ENCODE measurements at places on chromosomes 11 and 22. TPM values are rescaled to one million over a fixed set of nuclear protein-coding genes. Genes with fewer than 3 reads are reported as not detected.

The CCDC73 gene
- total RNA-seq: not detected

- no peak for DNase-seq
These were observed 467.1 kb downstream of the MIAT start for GRCh38 chr22:27124351-27124966.

The STIP1 gene
- 219 TPM for total RNA-seq

The TMEM41B gene
- 42.3 TPM for total RNA-seq

GRCh38 chr11:57155838-57156607 lies 25.7 kb upstream of the LRRC55 start:
- DNase-seq: no peak

DNA sequence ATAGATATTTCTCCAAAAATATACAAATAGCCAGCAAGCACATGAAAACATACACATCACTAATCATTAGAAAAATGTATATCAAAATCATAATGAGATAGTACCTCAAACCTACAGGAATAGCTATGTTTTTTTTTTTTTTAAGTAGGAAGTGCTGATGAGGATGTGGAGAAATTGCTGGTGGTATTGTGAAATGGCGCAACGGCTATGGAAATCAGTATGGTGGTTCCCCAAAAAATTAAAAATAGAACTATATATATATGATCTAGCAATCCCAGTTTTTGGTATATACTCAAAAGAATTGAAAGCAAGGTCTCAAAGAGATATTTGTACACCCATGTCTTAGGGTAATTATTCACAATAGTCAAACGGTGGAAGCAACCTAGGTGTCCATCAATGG lies 46.0 kb upstream of the HIPK3 start:
- DNase-seq: no peak

DNA sequence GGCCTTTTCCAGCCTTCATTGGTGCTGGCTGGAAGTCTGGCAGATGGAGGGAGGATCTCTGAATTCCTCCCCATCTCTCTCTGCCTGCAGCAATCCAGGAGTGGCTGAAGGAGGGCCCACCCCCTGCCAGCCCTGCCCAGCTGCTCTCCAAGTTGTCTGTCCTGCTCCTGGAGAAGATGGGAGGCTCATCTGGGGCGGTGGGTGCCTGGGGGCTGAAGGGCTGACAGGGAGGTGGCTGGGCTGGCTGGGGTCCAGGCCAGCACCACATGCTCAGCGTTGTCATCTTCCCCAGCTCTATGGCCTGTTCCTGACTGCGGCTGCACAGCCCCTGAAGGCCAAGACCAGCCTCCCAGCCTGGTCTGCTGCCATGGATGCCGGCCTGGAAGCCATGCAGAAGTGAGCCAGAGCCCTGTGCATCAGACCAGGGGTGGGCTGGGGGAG lies 12.2 kb downstream of the TKFC start:
- no peak for DNase-seq

- DNase-seq: no peak
These were observed 581.1 kb upstream of the ARHGAP42 start for GRCh38 chr11:100105982-100106358.

DNA sequence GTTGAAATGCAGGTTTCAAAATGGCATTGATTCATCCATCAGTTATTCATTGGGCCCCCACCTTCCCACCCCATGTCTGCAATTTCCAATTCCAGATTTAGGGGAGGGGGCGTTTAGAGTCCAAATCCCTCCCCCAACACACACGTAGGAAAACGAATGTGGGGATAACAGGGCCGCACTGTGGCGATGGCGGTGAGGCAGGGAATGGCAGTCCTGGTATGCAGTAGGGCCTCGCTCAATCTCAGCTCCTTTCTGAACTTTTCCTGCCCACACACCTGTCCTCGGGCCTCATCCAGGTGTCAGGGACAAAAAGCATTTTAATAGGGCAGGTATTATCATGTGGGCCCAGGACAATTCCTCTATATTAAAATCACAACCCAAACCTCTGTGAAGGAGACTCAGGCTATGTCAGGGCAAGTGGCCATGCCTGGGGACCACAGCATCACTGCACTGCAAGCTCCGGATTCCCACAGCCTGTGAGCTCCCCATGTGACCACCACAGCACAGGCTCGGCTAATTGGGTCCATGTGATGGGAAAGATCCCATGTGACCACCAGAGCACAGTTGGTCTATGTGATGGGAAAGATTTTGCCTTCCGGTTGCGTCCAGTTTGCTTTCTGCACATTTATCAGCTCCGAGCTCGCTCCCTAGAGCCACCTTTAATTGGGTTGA lies 44.5 kb downstream of the RTL6 start:
- DNase-seq: no peak

The GLB1L2 gene
- total RNA-seq: 1.6 TPM

- DNase-seq: no peak
These were observed 9.1 kb downstream of the TIMP3 start for GRCh38 chr22:32810555-32811133.

The FGF3 gene
- not detected for total RNA-seq

The C11orf42 gene
- total RNA-seq: not detected

The HTR3B gene
- total RNA-seq: not detected

GRCh38 chr11:127625402-127625801 lies 624.8 kb upstream of the KIRREL3 start:
- DNase-seq: no peak

- peak; percentile 63 for DNase-seq
These were observed 23.4 kb downstream of the ARFGAP2 start for GRCh38 chr11:47152953-47153950.

DNA sequence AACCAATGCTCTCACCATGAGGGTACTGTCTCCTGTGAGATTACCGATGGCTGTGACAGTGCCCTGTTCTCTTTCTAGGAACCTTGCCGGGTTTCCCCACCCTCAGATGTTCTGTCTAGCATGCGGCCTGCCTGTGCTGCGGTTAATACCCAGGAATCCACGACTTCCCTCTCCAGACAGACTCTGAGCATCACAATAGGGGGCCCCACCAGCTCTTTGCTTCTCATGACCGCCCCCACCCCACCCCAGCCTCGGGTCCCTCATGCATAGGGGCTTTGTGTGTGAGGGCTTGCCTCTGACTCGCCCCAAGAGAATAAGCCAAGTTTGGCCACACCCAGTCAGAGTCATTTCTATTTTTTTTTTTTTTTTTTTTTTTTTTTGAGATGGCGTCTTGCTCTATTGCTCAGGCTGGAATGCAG lies 10.3 kb downstream of the PARVG start:
- peak; percentile 28 for DNase-seq

- no peak for DNase-seq
These were observed 30.2 kb downstream of the UQCR10 start for GRCh38 chr22:29797351-29797750.

- DNase-seq: no peak
These were observed 5.3 kb upstream of the TNKS1BP1 start for GRCh38 chr11:57330029-57330428.

- peak; percentile 60 for DNase-seq
These were observed 6.5 kb upstream of the MFNG start for GRCh38 chr22:37492428-37493344.

DNA sequence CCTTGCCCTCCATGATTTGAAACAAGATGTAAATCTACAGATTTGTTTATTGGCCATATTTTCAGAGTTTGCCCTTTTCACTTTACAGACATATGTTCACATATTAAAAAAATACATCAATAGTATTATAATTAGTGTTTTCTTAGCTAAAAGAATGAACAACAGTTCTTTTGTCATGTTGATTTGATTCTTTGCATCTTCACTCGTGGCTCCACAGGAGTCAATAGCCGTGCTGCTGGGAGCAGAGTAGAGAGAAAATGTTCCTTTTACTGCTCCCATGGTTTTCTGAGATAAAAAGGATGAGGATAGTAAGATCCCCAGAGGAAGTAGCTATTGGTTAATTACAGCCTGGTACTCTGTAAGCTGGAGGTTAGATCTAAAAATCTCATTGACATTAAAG lies 151.2 kb downstream of the PGR start:
- no peak for DNase-seq

The CCDC116 gene
- total RNA-seq: 0.79 TPM

DNA sequence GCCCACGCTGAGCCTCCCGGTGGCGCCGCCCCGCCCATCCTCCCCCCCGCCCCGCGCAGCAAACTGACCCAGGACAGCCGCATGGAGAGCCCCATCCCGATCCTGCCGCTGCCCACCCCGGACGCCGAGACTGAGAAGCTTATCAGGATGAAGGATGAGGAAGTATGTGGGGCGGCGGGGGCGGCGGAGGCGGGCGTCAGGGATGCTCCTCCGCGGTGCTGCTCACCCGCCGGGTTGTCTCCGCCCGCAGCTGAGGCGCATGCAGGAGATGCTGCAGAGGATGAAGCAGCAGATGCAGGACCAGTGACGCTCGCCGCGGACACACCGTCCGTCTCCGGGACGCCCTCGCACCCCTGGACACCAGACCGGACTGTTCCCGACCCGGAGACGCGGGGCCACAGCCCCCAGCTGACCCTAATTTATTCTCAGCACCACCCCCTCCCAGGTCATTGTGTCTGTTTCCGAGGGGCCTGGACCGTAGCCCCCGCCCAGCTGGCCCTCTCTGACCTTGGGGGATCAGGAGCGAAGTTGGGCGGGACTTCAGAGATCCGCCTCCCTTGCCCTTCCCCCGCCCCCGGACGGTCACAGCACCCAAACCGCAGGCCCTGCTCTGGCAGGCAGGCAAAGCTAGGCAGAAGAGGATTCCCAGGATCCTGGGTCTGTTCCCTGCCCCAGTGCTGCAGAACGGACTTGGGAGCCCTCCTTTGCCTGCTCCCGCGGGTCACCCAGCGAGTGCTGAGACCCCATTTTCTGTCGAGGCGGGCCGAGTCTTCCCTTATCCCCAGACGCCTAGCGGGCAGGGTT lies 959 bp upstream of the GP1BB start:
- DNase-seq: no peak

- DNase-seq: no peak
These were observed 406.5 kb upstream of the B3GAT1 start for GRCh38 chr11:134818516-134818915.

- DNase-seq: no peak
These were observed 93.6 kb downstream of the MTNR1B start for GRCh38 chr11:93063086-93063485.
